Activated CD4-positive, alpha-beta T cell treated with anti-CD3 and anti-CD28 coated beads for 1 hour (primary cell): ENCODE measurements at places on chromosomes 6 and 20.

DNA sequence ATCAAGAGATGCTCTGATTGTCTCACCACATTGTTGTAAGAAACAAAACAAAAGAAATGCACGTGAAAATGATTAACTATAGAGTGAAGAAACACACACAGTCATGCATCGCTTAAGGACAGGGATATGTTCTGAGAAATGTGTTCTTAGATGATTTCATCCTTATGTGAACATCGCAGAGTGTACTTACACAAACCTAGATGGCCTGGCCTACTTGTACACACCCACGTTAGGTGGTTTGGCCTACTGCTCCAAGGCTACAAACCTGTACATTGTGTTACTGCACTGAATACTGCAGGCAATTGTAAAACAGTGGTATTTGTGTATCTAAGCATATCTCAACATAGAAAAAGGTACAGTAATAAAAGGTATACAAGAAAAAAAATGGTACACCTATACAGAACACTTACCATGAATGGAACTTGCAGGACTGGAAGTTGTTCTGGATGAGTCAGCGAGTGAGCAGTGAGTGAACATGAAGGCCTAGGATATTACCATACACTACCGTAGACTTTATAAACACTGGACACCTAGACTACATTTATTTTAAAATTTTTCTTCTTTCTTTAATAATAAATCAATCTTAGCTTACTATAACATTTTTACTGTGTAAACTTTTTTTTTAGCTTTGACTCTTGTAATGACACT lies 48.6 kb downstream of the FKBP5 start:
- no peak for DNase-seq

DNA sequence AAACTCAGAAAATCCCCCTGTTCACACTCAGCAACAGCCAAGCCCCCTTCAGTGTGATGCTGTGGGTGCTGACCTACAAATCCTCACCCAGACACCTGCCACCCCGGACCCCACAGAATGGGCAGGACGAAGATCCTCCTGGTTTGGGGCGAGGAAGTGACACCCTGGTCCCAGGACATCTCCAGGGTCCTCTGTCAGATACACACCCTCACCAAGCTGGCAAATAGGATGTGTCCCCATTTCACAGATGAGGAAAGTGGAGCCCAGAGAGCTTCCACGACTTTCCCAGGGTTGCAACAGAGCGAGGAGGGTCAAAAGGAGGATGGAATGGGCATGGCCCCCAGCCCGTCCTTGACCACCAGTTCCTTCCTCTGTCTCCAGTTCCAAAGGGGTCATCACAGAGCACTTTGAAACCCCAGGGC lies 92.0 kb upstream of the AFDN start:
- DNase-seq: no peak

GRCh38 chr6:119627908-119628669 lies 278.5 kb upstream of the MAN1A1 start:
- DNase-seq: no peak

DNA sequence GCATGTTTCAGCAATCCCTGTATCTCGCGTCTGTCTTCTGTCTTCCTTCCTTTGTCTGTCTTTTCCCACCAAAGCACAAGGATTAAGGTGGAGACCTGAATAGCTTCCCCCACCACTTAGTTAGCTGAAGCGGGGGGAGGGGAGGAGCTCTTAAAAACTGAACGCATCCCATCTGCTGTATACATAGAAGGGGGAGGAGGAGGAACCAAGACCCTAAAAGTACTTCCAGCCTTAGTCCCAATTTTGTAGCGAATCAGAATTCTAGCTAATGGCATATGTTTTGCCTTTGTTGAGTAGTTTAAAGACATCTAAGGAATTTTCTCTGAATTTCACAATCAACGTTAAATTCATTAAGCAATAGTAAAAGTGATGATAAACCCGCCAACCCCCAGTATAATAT lies 47.9 kb downstream of the GNAS start:
- DNase-seq: no peak

GRCh38 chr6:56345376-56345995 lies 98.1 kb upstream of the COL21A1 start:
- no peak for DNase-seq

DNA sequence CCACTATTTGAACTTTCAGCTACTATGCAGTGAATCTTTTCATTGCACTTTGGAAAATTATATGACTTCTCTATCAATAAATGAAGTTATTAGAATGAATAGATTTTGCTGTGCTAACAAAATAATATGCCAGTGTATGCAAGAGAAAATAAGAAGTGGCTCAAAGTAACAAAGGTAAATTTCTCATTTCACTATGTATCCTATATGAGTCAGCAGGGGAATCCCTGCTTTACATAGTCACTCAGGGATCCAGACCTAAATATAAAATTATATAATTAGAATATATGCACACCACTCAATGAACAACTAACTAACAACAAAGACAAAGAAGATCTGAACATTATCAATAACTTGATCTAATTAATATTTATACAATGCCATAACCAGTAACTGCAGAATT lies 390.8 kb upstream of the IRAK1BP1 start:
- no peak for DNase-seq

DNA sequence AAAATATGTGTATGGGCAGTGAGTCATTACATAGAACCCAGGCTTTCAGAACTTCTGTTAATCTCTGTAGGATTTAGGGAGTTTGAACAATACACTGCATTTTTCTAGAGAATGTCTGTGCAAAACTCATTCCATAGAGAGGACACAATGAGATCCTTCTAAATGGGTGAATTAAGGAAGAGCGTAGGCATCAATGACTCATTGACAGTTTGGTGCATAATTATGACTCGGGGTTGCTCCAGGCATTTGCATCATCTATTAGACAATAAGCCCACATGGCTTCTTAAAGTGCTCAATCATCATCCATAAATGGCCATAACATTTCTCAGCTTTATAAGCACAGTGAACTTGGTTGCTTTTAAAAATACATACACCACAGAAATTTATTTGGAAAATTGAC lies 625.5 kb downstream of the CDH26 start:
- no peak for DNase-seq

- no peak for DNase-seq
These were observed 9.4 kb upstream of the COL9A1 start for GRCh38 chr6:70312165-70312745.

GRCh38 chr6:80566361-80566760 lies 459.9 kb downstream of the BCKDHB start:
- no peak for DNase-seq

DNA sequence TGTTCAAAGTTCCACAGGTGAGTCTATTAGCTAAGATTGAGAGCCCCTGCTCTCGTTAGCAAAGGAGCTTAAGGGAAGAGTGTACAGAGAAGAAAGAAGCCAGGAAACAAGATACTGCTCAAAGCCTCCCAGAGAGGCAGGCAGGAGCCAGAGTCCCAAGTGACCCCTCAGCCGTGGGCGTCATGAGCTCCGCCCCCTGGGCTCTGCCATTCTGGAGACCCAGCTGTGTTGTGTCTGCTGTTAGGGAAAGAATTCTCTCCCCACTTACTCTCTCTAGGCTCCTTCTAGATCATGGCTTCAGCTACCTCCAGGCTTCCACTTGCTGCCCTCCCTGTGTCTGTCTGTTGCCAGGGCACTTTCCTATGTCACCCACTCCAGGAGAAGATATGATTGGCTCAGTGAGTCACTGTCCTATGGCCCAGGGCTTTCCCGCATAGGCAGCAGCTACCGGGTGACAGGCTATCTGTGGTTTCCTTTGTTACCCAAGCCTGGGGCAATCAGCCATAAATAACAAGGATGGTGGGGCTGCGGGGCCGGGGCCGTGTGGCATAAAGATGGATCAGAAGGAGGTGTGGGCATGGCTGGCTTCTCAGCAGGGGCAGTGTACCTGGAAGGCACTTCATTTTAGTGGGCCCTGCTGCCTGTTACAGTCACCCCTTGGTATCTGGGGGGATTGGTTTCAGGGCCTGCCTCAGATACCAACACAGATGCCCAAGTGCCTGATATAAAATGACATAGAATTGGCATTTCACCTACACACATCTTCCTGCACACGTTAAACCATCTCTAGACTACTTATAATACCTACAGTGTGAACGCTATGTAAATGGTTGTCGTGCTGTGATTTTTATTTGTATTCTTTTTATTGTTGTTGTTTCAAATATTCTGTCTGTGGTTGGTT lies 118.9 kb downstream of the ARMC2 start:
- DNase-seq: no peak

DNA sequence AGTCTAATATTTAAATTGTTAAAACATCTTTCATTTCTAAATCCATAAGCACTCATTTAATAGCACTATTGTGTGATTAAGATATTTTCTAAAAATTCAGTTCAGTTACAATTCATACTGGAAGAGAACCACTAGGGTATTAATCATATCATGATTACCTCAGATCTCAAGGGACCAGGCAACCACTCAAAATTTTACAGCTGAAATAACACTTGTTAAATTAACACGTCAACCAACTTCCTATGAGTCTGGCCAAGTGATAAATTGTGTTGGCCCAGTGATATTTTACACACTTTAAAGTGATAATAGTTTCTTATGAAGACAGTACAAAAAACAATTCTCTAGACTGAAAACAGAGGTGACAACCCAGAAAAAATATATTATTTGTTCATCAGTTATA lies 869.0 kb upstream of the ADGRB3 start:
- DNase-seq: no peak

DNA sequence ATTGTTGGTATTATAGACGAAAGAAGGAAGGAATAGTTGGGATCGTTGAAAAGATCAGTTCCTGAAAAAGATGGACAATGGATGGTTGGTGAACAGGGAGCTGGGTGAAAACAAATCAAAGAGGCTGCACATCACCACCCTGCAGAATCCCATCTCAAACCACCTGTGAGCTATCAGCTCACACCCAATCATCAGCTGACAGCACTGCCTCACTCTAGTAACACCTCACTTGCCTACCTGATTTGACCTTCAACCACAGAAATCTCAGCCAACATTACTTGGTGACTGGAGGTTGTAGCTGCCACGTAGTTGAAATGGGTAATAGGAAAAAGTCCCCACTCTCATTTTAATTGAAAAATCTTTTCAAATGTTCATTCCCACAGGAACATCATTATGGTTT lies 101.8 kb upstream of the DST start:
- no peak for DNase-seq

GRCh38 chr20:1377984-1378734 lies 14.7 kb downstream of the FKBP1A start:
- no peak for DNase-seq

GRCh38 chr6:7554533-7555275 lies 13.2 kb downstream of the DSP start:
- no peak for DNase-seq

- DNase-seq: no peak
These were observed 121.7 kb downstream of the BCAS1 start for GRCh38 chr20:53948383-53949318.

DNA sequence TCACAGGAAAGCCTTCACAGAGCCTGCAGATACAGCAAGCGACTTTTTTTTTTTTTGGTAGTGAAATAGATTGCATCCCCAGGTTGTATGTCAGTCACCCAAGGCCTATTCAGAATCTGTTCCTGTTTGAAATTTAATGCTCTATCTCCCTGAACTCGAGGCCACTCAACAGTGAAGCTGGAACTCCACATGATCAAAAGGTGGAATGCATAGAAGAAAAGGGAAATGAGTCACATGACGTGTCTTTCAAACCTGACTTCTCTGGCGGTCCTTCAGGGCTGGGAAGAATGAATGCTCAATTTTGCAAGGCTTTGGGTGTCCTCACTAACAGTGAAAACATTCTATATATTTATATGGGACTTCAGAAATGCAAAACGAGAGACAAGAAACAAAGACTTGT lies 88.4 kb upstream of the B3GAT2 start:
- DNase-seq: no peak

DNA sequence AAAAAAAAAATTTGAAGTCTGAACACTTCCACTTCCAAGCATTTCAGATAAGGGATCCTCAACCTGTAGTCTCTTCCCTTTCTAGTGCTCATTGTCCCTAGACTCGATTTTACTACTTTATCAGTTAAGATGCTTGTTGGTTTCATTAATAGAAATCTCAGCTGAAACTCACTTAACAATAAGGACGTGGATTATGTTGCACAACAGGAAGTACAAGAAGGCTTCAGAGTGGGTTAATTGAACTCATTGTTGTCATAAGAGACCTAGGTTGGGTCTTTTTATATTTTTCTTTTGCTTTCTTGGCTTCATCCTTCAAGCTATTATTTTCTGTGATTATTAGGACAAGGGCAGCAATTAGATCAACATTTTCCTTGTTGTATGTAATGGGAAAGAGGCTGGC lies 175.2 kb downstream of the CDKAL1 start:
- DNase-seq: no peak

DNA sequence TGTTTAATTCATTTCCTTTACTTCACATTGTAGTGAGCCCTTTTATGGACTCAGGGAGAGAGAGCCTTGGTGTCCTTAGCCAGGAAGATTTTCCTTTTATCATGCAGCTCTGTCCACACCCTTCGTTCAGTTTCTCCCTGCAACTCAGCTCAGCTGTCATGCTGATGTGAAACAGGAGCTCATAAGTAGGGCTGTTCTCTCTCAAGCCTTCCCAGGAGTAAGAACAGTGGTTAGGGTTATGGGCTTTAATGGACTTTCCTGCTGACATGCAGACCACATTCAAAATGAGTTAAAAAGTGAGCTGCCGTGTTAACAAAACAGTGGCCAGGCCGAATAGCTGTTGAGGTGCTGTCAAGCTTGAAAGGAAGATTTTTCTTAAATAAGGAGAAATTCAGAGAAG lies 104.1 kb downstream of the BCKDHB start:
- DNase-seq: no peak

GRCh38 chr20:40286975-40287531 lies 402.0 kb downstream of the MAFB start:
- no peak for DNase-seq

DNA sequence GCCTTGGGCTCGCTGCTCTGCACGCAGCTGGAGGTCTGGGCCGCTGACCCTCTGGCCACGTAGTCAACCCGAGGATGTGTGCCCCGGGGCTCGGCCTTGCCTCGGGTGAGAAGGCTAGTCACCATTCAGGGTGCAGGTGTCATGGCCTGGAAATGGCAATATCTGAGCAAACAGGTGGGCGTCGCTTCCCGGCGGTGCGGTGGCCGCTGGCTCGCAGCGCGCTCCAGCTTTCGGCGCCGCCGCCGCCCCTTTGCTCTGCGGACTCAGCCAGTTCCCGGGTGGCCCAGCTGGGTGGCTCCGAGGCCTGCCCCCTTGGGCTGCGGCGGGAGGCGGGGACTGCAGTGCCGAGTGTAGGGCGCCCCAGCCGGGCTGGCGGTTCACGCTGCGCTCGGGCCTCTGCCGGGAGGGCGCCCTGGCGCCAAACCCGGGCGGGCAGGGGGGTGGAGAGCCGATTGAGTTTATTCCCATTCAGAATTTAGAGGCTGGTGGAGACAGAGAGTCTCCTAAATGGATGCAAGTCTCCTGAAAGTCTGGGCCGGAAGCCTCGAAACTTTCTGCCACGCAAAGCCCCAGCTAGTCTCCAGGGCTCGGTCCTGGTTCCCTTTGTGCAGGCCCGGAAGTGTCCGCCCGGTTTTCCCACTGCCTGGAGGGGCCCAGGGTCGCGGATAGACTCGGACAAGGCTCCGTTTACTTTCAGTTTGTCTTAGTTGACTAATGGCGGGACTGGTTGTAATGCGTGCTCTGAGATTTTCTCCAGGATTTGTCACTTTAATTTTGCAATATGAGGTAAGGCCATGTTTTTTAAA lies 11.3 kb upstream of the TFAP2A start:
- DNase-seq: no peak

- no peak for DNase-seq
These were observed 57.9 kb downstream of the MAFB start for GRCh38 chr20:40631119-40631631.
